ENCODE measurements at places on chromosomes 6 and 20. TPM values are rescaled to one million over a fixed set of nuclear protein-coding genes. Genes with fewer than 3 reads are reported as not detected.

POLR1H gene
- 23.3 TPM for total RNA-seq

GMPR gene
- 51.4 TPM for total RNA-seq

SLC17A1 gene
- 26.3 TPM for total RNA-seq

PAX1 gene
- not detected for total RNA-seq

TRIM31 gene
- 0.22 TPM for total RNA-seq

GRCh38 chr6:113370508-113371502 lies 486.3 kb upstream of the MARCKS start:
- H3K4me1 ChIP-seq, result no peaks in the 10 kb centered on the region
- no peak overlapping the region for H3K4me3 ChIP-seq
- no peak for DNase-seq

GRCh38 chr20:56702931-56703840 lies 74.1 kb downstream of the TFAP2C start:
- no peaks in the 10 kb centered on the region for H3K4me1 ChIP-seq
- H3K27ac ChIP-seq, result no peak overlapping the region
- H3K36me3 ChIP-seq, result no peaks in the 10 kb centered on the region
- no peaks in the 10 kb centered on the region for H3K27me3 ChIP-seq
- H3K4me3 ChIP-seq, result no peak overlapping the region

DNA sequence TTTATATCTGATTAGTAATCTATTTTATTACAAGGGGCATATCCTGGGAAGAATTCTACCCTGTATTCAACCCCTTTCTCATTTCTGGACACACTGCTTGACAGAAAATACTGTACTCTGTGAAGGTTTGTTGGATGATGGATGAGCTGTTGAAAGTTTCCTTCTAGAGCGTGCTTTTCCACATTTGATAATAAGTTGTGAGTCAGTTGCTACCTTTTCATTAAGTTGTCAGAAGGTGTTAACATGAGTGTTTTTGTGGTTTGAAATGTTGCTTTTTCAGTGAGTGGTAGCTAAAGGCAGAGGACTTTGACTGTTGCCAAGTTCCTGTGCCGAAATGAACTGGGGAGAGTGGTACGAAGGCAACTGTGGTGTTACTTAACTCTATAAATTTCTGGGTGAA lies 3.9 kb upstream of the ECI2 start:
- no peaks in the 10 kb centered on the region for H3K36me3 ChIP-seq
- H3K27ac ChIP-seq, result no peak overlapping the region
- no peak overlapping the region for H3K4me3 ChIP-seq
- DNase-seq, result no peak
- H3K4me1 ChIP-seq, result peaks cover 5% of the 10 kb centered on the region
- no peaks in the 10 kb centered on the region for H3K27me3 ChIP-seq

DNA sequence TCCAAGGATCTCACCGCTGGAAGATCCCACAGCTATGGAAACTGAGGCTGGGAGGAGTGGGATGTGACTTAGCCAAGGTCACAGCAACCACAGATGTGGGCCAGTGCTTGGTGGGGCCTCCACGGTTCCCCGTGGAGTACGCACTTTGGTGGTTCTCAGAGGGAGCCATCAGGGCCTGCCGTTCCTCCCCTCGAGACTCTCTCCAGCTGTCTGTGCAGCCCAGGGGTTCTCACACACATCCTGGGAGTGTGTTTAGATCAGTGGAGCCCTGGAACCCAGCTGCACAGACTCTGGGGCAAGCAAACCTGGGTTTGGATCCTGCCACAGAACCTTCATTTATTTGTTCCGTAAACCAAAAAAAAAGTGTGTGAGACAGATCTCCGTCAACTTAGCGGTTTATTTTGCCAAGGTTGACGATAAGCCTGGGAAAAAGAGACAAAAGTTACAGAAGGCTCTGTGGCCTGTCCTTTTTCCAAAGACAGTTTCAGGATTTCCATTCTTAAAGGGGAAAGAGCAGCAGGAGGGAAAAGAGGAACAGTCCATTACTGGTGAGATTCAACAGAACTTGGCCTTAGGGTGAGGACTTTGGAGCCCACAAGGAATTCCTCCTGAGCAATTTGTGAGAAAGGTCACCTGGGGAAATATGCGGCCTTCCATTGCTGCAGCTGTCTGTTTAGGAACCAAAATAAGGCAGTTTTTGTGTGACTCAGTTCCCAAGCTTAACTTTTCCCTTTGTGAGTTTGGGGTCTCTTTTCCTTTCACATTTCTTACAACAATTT lies 13.6 kb upstream of the MYMX start:
- DNase-seq, result no peak
- H3K27ac ChIP-seq, result peak overlapping the region; percentile 43
- no peak overlapping the region for H3K4me3 ChIP-seq
- no peaks in the 10 kb centered on the region for H3K4me1 ChIP-seq

- no peaks in the 10 kb centered on the region for H3K36me3 ChIP-seq
- peak overlapping the region; percentile 93 for H3K27ac ChIP-seq
- H3K4me3 ChIP-seq, result peak overlapping the region; percentile 79
- no peaks in the 10 kb centered on the region for H3K27me3 ChIP-seq
Observed at GRCh38 chr20:36462440-36463211, 78.7 kb upstream of the MYL9 start.

- no peaks in the 10 kb centered on the region for H3K36me3 ChIP-seq
- H3K27ac ChIP-seq, result no peak overlapping the region
- no peak overlapping the region for H3K4me3 ChIP-seq
Observed at GRCh38 chr20:15642676-15643075, 930.6 kb downstream of the KIF16B start.

GRCh38 chr6:156652231-156652750 lies 124.9 kb upstream of the ARID1B start:
- no peak overlapping the region for H3K27ac ChIP-seq
- no peak overlapping the region for H3K4me3 ChIP-seq
- H3K27me3 ChIP-seq, result no peaks in the 10 kb centered on the region
- DNase-seq, result no peak
- no peaks in the 10 kb centered on the region for H3K4me1 ChIP-seq
- H3K36me3 ChIP-seq, result no peaks in the 10 kb centered on the region

DNA sequence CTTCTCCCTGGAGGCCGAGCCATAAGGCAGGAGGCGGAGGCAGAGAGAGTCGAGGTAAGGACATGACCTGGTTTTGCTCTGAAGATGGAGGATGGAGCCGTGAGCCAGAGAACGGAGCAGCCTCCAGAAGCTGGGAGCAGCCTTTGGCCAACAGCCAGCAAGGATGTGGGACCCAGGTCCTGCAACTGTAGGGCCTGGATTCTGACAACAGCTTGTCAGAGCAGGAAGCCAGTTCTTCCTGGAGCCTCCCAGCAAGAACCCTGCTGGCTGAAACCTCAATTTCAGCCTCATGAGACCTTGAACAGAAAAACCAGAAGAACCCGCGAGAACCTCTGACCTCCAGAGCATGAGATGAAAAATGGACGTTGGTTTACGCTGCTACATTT lies 13.4 kb upstream of the MRGBP start:
- H3K27me3 ChIP-seq, result no peaks in the 10 kb centered on the region
- no peak for DNase-seq
- H3K4me3 ChIP-seq, result no peak overlapping the region
- H3K4me1 ChIP-seq, result no peaks in the 10 kb centered on the region
- no peak overlapping the region for H3K27ac ChIP-seq
- H3K36me3 ChIP-seq, result no peaks in the 10 kb centered on the region

- H3K36me3 ChIP-seq, result peaks cover 24% of the 10 kb centered on the region
- H3K4me3 ChIP-seq, result no peak overlapping the region
- H3K27ac ChIP-seq, result no peak overlapping the region
- no peaks in the 10 kb centered on the region for H3K4me1 ChIP-seq
- no peaks in the 10 kb centered on the region for H3K27me3 ChIP-seq
- no peak for DNase-seq
Observed at GRCh38 chr20:23393996-23394775, 27.1 kb downstream of the NAPB start.

- no peaks in the 10 kb centered on the region for H3K27me3 ChIP-seq
- no peak for DNase-seq
- no peaks in the 10 kb centered on the region for H3K36me3 ChIP-seq
- no peak overlapping the region for H3K4me3 ChIP-seq
- H3K4me1 ChIP-seq, result no peaks in the 10 kb centered on the region
- no peak overlapping the region for H3K27ac ChIP-seq
Observed at GRCh38 chr20:43711098-43711654, 15.6 kb downstream of the GTSF1L start.

DNA sequence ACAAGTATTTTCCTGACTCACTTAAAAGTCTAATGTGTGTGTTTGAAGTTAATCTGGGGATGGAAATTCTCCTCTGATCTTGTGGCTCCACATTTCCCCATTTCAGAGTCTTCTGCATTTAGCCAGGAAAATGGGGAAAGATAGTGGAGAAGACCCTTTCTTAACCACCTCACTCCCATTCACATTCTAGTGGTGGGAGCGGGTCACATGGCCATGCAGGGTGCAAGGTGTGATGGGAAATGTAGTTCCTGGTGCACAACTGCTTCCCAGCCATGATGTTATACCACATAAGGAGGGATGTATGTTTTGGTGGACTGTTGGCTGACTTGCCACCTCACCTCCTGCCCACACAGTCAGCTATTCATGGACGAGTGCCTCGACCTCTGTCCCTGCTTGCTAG lies 61.8 kb downstream of the BANF2 start:
- DNase-seq, result no peak
- no peaks in the 10 kb centered on the region for H3K27me3 ChIP-seq
- no peak overlapping the region for H3K4me3 ChIP-seq
- no peak overlapping the region for H3K27ac ChIP-seq
- no peaks in the 10 kb centered on the region for H3K4me1 ChIP-seq
- H3K36me3 ChIP-seq, result no peaks in the 10 kb centered on the region

GRCh38 chr20:47620808-47621805 lies 119.4 kb downstream of the NCOA3 start:
- H3K27me3 ChIP-seq, result no peaks in the 10 kb centered on the region
- H3K4me3 ChIP-seq, result no peak overlapping the region
- H3K4me1 ChIP-seq, result no peaks in the 10 kb centered on the region
- H3K36me3 ChIP-seq, result no peaks in the 10 kb centered on the region
- no peak for DNase-seq
- H3K27ac ChIP-seq, result no peak overlapping the region

DNA sequence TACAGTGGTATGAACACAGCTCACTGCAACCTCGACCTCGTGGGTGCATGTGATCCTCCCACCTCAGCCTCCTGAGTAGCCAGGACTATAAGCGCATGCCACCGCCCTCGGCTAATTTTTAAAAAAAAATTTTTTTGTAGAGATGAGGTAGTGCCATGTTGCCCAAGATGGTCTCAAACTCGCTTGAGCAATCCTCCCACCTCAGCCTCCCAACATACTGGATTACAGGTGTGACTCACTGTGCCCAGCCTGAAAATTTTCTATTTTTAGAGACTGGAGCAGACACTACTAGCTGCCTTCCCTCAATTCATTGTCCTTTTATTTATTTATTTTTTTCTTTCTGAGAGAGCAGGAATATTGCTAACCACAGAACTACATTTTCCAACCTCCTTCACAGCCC lies 20.3 kb upstream of the GTF3C6 start:
- H3K27me3 ChIP-seq, result no peaks in the 10 kb centered on the region
- H3K27ac ChIP-seq, result no peak overlapping the region
- no peak for DNase-seq
- H3K4me1 ChIP-seq, result no peaks in the 10 kb centered on the region
